PC-9 (cell line): ENCODE measurements at places on chromosomes 5 and 9. TPM values are rescaled to one million over a fixed set of nuclear protein-coding genes. Genes with fewer than 3 reads are reported as not detected.

GRIN3A gene
- not detected in 2 replicates for total RNA-seq

REEP5 gene
- 45.2 and 53.6 TPM in 2 replicates for total RNA-seq

GARNL3 gene
- 10.8 and 18.1 TPM in 2 replicates for total RNA-seq

SMIM33 gene
- total RNA-seq = not detected in 2 replicates

ZFP37 gene
- total RNA-seq = 0.81 and 0.90 TPM in 2 replicates

- H3K27ac ChIP-seq = peak overlapping the region; percentile 78
- peaks cover 78% of the 10 kb centered on the region for H3K4me1 ChIP-seq
- peak overlapping the region; percentile 52; the same call in 1 of the 2 replicates for H3K4me3 ChIP-seq
- H3K36me3 ChIP-seq = 0 out of 2 replicates have a peak, but pooled peaks cover 3% of the 10 kb centered on the region
These were observed 13.0 kb downstream of the CXXC5 start for GRCh38 chr5:139660923-139661814.

DNA sequence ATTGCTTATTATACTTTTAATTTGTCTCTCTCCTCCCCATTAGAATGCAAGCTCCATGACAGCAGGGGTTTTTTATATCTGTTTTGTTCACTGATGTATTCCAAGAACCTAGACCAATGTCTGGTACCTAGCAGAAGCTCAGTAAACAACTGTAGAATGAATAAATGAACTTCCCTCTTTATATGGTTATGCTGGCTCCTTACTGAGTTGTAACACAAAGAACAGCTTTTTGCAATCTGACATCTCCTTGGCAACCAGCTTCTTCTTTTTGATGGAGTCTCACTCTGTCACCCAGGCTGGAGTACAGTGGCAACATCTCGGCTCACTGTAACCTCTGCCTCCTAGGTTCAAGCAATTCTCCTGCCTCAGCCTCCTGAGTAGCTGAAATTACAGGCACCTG, 13.6 kb downstream of the TRMO start:
- no peak overlapping the region for H3K27ac ChIP-seq
- no peaks in the 10 kb centered on the region for H3K27me3 ChIP-seq

GRCh38 chr9:109161471-109161870, 5.6 kb downstream of the FRRS1L start:
- DNase-seq = no peak
- H3K27ac ChIP-seq = no peak overlapping the region
- H3K4me1 ChIP-seq = no peaks in the 10 kb centered on the region
- H3K36me3 ChIP-seq = no peaks in the 10 kb centered on the region
- no peak overlapping the region for H3K4me3 ChIP-seq
- H3K27me3 ChIP-seq = no peaks in the 10 kb centered on the region

DNA sequence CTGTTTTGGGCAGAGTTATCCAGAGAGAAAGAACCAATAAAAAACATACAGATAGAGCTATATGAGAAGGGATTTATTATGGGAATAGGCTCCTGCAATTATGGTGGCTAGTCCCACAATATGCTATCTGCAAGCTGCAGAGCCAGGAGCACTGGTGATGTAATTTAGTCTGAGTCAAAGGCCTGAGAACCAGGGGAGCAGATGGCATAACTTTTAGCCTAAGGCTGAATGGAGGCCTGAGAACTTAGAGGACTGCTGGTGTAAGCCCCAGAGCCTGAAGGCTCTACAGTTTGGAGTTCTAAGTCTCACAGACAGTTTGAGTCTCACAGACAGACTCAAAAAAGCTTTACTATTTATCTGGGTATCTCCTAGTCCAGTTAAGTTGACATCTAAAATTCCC, 263.8 kb downstream of the FBXL7 start:
- H3K27ac ChIP-seq = no peak overlapping the region
- no peaks in the 10 kb centered on the region for H3K4me1 ChIP-seq
- H3K36me3 ChIP-seq = no peaks in the 10 kb centered on the region
- DNase-seq = no peak
- H3K4me3 ChIP-seq = no peak overlapping the region

- H3K27ac ChIP-seq = no peak overlapping the region
- peaks cover 5% of the 10 kb centered on the region; the same call in 1 of the 2 replicates for H3K36me3 ChIP-seq
- no peaks in the 10 kb centered on the region for H3K27me3 ChIP-seq
- H3K4me1 ChIP-seq = no peaks in the 10 kb centered on the region
- DNase-seq = no peak
These were observed 47.7 kb downstream of the MTMR12 start for GRCh38 chr5:32264957-32265572.

DNA sequence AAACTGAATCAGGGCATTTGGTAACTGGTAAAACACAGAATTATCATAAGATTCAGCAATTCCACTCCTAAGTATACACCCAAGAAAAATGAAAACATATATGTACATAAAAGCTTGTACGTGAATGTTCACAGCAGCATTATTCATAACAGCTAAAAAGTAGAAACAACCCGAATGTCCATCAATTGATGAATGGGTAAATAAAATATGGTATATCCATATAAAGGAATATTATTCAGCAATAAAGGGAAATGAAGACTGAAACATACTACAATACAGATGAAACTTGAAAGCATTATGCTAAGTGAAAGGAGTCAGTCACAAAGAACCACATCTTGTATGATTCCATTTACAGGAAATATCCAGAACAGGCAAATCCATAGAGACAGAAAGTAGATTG, 65.5 kb downstream of the MPDZ start:
- no peak for DNase-seq
- H3K36me3 ChIP-seq = no peaks in the 10 kb centered on the region
- H3K4me3 ChIP-seq = no peak overlapping the region
- no peaks in the 10 kb centered on the region for H3K4me1 ChIP-seq
- H3K27me3 ChIP-seq = no peaks in the 10 kb centered on the region
- H3K27ac ChIP-seq = no peak overlapping the region

GRCh38 chr9:25537808-25538207, 140.4 kb downstream of the TUSC1 start:
- no peaks in the 10 kb centered on the region for H3K27me3 ChIP-seq
- H3K4me3 ChIP-seq = no peak overlapping the region
- H3K27ac ChIP-seq = no peak overlapping the region
- no peaks in the 10 kb centered on the region for H3K4me1 ChIP-seq

GRCh38 chr9:26789959-26790358, 102.6 kb downstream of the CAAP1 start:
- H3K4me1 ChIP-seq = no peaks in the 10 kb centered on the region
- H3K27me3 ChIP-seq = no peaks in the 10 kb centered on the region
- H3K4me3 ChIP-seq = no peak overlapping the region
- H3K27ac ChIP-seq = no peak overlapping the region

DNA sequence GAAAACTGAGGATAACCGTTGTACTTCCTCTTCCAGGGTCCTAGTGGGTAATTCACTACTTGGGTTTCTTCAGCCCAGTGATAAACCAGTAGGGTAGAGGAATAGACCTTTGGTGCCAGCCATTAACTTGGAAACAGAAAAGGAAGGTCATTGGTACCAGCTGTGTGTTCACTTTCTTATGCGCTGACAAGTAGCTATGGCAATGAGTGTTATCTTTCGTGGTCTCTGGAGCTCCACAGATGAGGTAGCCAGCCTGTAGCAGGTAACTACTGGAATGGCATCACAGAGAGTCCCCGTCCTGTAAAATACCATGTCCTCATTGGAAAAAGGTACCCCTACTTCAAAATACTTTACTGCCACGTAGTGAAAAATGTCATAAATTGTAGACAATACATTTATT, 2.3 kb downstream of the UHRF2 start:
- H3K4me3 ChIP-seq = peak overlapping the region; percentile 79
- peaks cover 11% of the 10 kb centered on the region for H3K4me1 ChIP-seq
- no peak overlapping the region for H3K27ac ChIP-seq
- H3K27me3 ChIP-seq = no peaks in the 10 kb centered on the region
- DNase-seq = no peak

- peaks cover 20% of the 10 kb centered on the region for H3K4me1 ChIP-seq
- DNase-seq = peak; percentile 70
- H3K27ac ChIP-seq = peak overlapping the region; percentile 30; the same call in 1 of the 2 replicates
- H3K4me3 ChIP-seq = no peak overlapping the region
- no peaks in the 10 kb centered on the region for H3K27me3 ChIP-seq
These were observed 147.2 kb upstream of the LHFPL2 start for GRCh38 chr5:78795757-78796156.

DNA sequence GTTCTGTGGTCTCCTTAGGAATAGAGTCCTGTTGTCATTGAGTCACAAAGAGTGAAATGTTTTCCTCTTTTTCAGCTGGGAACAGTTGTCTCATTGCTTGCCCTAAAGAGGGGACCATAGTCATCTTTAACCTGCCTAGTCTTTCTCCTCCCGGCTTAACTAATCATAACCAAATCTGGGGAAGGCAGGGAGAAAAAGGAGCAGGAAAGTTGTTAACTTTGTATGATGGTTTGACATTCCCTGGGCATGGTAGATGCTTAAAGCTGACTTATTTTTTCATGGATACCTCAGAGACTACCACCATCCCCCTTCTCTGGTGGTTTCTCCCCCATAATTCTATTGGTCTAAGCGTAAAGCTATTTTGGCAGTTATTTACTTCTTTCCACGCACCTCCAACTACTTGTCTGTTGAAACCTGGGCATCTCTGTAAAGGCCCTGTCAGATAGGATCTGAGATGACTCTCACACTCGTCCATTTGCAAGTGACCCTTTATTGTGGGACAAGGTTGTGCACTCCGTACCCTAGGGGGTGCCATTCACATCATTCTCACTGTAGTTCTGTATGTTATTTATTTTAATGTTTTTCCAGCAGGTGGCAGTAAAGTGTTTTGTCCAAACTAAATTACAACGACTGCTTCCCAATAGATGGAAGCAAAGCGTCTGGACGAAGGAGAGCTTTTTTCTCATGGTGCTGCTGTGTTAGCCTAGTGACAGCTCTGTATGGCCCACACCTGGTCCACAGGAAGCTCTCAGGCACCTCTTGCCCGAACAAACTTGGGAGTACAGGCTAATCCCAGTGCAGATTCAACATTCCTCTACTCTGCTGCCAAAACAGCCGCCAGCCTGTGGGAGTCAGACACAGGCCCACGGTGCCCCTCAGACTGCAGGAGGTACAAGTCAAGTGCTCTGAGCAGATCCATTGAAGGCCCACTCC, 3.0 kb upstream of the FAM13B start:
- H3K27me3 ChIP-seq = no peaks in the 10 kb centered on the region
- no peak overlapping the region for H3K27ac ChIP-seq
- no peak overlapping the region for H3K4me3 ChIP-seq
- peak; percentile 55 for DNase-seq
- H3K36me3 ChIP-seq = no peaks in the 10 kb centered on the region

GRCh38 chr9:32251539-32251938, 132.9 kb upstream of the ACO1 start:
- H3K36me3 ChIP-seq = no peaks in the 10 kb centered on the region
- peak; percentile 35 for DNase-seq
- H3K4me1 ChIP-seq = no peaks in the 10 kb centered on the region

- no peak for DNase-seq
- no peaks in the 10 kb centered on the region for H3K36me3 ChIP-seq
- H3K4me1 ChIP-seq = no peaks in the 10 kb centered on the region
- H3K4me3 ChIP-seq = no peak overlapping the region
These were observed 1300.1 kb upstream of the DMAC1 start for GRCh38 chr9:9099646-9100045.

DNA sequence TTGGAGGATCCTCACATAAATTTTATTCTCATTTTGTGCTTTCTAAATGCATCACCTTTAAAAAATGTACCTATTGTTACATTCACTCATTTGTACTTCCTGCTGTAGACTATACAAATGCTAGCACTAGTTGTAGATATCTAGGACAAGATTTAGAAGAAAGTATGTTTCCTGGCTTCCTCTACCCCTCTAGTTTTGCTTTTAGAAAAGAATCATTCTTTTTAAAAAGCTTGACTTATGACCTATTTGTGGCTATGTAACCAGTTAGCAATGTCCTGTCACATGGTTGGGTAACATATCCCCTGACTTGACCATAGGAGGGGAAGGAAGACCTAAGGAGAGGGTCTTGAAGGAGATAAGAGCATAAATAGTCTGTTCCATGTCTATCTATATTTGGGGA, 13.3 kb downstream of the CAMK4 start:
- peaks cover 10% of the 10 kb centered on the region for H3K27me3 ChIP-seq
- H3K27ac ChIP-seq = no peak overlapping the region
- DNase-seq = no peak
- H3K4me3 ChIP-seq = no peak overlapping the region

DNA sequence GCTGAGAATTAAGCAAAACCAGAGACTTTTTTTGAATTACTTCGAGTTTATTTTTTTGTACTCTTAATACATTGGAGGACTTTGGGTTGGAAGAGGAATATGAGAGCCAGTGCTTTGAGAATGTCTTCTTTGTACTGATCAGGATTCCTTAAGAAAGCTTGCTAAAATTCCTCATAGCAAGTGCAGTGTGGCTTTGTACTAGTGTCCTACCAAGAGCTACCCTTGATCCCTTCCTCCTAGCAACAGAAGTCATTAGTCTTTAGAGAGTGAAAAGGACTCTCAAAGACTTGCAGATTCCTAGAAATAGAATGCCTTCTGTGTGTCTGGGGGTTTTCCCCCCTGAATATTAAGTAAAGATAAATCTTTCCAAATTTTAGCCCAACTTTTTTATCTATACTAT, 276.1 kb downstream of the ARHGAP26 start:
- H3K27ac ChIP-seq = no peak overlapping the region
- H3K36me3 ChIP-seq = peaks cover 14% of the 10 kb centered on the region
- H3K4me3 ChIP-seq = no peak overlapping the region
- peaks cover 5% of the 10 kb centered on the region for H3K4me1 ChIP-seq

DNA sequence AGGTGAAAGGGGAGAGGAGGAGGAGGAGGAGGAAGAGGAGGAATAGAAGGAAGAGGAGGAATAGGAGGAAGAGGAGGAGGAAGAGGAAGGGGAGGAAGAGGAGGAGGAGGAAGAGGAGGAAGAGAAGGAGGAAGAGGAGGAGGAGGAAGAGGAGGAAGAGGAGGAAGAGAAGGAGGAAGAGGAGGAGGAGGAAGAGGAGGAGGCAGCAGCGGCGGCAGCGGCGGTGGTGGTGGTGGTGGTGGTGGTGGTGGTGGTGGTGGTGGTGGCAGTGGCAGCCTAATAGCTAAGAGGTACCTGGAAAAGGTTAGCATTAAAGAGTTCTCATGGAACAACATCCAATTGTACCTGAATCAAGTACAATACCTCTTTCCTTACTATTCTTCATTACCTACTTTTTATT, 32.5 kb downstream of the UBAP2 start:
- no peaks in the 10 kb centered on the region for H3K4me1 ChIP-seq
- H3K4me3 ChIP-seq = no peak overlapping the region
- no peaks in the 10 kb centered on the region for H3K36me3 ChIP-seq
- no peak for DNase-seq
- H3K27me3 ChIP-seq = no peaks in the 10 kb centered on the region

- no peaks in the 10 kb centered on the region for H3K36me3 ChIP-seq
- no peaks in the 10 kb centered on the region for H3K4me1 ChIP-seq
These were observed 145.4 kb upstream of the SHB start for GRCh38 chr9:38214432-38214831.

GRCh38 chr5:81631124-81631523, 119.8 kb downstream of the SSBP2 start:
- no peak overlapping the region for H3K4me3 ChIP-seq
- DNase-seq = no peak
- peaks cover 12% of the 10 kb centered on the region for H3K4me1 ChIP-seq
- no peaks in the 10 kb centered on the region for H3K36me3 ChIP-seq
- H3K27me3 ChIP-seq = no peaks in the 10 kb centered on the region
- no peak overlapping the region for H3K27ac ChIP-seq
